CD4-positive, alpha-beta T cell treated with Interleukin-12 subunit alpha and Interleukin-12 subunit beta, for 1 hour (primary cell): ENCODE measurements at places on chromosomes 6 and 20.

- DNase-seq: no peak
These were observed 5.6 kb upstream of the MYT1 start for GRCh38 chr20:64158346-64159285.

DNA sequence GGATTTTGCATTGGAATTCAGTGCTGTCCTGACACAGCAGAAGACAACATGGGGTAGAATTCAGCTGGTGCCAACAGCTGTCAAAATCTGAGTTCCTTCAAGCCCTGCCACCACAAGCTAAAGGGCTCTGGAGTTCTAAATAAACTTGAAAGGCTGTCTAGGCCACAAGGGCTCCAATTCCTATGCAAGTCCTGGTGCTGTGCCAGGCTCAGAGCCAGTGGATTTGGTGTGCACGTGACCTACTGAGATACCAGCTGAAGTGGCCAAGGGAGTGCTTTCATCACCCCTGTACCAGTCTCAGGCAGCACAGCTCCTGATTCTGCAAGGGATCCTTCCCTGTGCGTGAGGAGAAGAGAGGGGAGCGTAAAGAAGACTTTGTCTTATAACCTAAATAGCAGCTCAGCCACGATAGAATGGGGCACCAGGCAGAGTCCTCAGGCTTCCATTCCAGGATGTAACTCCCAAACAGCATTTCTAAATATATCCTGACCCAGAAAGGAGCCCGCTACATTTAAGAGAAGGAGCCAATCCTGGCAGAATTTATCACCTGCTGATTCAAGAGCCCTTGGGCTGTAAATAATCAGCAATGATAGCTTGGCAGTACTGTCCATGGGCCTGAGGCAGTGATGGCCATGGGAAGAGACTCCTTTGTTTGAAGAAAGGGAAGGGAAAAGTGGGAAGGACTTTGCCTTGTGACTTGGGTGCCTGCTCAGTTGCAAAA is 881.2 kb upstream of the EPHA7 start:
- no peak for DNase-seq

GRCh38 chr6:111799576-111800258 is 73.5 kb downstream of the FYN start:
- DNase-seq: no peak

DNA sequence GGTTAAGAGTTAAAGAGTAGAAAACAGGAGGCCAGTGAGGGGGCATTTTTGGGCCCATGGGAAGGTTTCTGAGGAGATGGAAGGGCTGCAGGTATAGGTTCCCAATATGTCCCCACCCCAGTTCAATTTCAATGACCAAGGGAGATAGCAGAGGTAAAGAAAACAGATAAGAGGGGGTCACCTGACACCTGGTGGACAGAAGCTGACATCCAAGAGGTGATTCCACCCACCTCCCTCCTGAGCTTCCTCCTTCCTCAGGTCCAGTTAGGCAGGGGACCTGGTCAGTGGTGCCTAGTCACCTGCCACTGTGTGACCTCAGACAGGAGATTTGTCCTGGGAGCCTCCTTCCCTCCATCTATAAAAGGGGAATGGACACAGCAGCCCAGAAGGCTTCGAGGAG is 29.5 kb upstream of the MAS1L start:
- no peak for DNase-seq

DNA sequence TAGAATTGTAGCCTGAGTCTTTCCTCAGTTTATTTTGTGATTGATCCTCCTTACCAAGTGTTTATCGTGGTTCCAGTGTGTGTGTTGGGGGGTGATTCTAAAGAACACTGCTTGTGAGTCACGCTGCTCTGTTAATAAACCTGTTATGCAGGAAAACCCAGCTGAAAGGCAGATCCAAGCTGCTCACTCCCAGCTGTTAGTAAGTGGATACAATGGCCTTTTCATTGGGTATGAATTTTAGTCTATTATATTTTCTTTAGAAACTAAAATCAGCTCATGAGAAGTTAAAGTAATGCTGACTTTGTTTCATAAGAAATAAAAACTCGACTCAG is 12.2 kb upstream of the DSTN start:
- DNase-seq: no peak

- no peak for DNase-seq
These were observed 197.5 kb upstream of the SIM1 start for GRCh38 chr6:100662264-100662663.

DNA sequence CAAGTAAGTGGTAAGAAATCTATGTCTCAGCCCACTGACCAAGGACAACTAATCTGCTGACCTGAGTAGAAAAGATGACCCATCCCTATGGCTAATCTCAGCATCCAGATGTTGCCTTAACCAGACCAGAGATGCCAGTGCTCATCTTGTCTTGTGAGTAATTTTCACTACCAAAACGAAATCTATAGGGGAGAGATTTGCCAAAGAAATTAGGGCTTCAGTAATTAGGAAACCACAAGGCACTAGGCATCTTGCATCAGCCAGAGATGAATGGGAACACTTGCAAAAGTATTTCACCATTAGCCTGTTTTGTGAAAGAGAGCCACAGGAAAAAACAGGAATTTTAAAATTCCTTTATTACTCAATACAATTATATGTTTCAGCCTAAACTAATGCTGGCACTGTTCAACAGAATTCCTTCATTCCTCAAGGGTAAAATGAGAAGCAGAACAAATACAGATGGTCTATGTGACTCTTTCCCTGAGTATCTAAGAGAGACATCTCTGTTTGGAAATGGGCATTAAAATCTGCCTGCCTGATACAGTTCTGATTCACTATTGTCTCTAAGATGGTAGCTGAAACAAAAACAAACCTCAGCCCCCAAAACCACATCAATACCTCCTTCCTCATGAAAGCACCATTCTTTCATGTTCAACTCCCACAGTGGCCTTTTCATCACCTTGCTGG is 87.8 kb downstream of the GMDS start:
- DNase-seq: no peak

DNA sequence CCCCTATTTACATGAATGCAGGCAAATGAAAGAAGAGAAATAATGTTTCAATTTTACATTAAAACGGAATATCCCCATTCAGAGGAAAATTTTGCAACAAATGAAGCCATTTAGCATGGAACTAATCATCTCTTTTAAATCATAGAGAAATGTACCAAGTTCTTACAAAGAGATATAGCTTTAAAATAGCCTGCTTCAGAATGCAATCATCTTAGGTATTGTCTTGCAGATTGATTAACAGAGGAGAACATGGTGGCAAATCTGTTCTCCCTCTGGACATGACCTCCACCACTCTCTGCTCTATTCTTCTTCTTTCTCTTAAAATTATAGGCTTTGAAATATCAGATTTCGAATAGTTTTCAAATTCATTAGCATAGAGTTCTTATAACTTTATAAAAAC is 155.7 kb upstream of the DTNBP1 start:
- DNase-seq: no peak

GRCh38 chr6:37669306-37669705 is 28.4 kb downstream of the MDGA1 start:
- DNase-seq: no peak

GRCh38 chr20:53580376-53581111 is 13.1 kb downstream of the ZNF217 start:
- no peak for DNase-seq

DNA sequence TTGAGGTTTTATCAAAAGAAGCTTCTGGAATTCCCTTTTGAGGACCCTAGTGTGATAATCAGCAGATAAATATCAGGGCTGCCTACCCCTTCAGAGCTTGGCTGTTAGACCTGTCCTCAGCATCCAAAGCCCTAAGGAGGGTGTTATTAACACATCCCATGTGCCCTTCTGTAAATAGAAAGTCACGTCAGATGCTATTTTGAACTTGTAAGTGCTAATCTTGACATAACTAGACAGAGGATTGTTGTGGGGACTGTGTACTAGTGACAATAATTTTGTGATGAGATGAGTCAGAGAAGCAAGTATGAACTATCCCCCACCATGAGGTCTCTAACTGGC is 4.9 kb upstream of the LAMA4 start:
- DNase-seq: no peak

DNA sequence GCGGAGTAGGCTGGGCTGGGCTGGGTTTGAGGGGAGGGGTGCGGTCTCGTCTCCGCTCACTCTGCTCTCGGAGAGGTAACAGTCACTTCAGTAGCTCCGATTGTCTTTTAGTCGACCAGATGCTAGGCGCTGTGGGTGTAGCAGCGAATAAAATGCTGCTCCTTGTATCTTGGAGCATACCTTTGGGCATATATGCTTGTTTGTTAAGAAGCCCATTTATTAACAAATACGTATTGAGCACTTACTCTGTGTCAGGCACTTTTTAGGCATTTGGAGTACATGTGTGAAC is 545 bp downstream of the ACTR5 start:
- peak; percentile 56 for DNase-seq

- DNase-seq: no peak
These were observed 51.8 kb downstream of the ABRACL start for GRCh38 chr6:139080255-139080920.

DNA sequence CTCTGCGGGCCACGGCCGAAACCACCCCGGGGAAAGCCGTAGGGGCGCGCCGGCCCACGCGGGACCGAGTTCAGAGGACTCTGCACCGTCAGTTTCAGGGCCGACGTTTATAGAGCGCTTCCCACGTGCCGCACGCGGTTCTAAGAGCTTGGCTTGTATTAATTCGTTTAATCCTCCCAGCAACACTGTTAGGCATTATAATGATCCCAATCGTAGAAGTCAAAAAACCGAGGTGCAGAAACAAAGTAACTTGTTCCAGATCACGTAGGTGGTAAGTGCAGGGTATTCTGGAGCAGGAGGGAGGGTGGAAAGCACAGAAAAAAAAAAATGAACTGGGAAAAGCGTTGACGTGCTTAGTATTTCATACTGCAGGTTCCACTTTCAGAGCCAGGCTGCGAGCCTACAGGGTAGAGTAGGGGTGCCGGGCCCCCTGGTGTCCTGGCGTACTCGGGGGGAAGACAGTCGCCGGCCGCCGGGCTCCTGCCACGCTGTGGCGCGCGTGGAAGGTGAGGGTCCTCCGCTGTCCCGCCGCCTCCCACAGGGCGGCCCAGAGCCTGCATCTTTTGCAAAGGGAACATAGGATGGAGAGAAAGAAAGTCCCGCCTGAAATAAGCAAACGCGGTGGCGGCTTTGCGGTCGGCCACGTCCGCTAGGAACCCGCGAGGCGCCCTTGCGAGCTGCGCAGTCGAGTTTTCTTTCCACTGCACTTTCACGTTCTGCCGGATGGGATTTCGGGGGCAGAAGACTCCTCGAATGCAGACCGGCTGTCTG is 10.2 kb upstream of the FOXF2 start:
- no peak for DNase-seq

- no peak for DNase-seq
These were observed 5.2 kb upstream of the FOXO3 start for GRCh38 chr6:108555399-108556052.

GRCh38 chr6:140225701-140226436 is 851.4 kb upstream of the CITED2 start:
- DNase-seq: no peak

- no peak for DNase-seq
These were observed 93.4 kb downstream of the UST start for GRCh38 chr6:148840256-148840655.

DNA sequence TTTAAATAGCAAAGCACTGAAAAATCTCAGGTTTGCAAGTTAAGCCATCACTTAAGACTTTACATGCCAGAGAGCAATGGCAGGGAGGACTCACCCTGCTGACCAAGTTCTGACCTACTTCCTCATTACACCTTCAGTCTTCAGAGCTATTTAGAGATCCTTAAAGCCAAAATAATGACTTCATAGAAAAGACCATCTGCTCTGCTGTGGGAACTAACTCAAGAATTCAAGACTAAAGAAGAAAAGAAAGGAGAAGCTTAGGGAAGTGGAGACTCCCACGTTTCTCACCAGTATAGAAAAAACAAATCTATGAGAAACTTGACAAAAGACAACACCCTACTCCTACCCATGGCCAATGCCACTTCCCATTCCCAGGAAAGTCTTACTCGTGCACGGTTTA is 28.6 kb downstream of the XPO5 start:
- no peak for DNase-seq

GRCh38 chr6:119856136-119856535 is 506.6 kb upstream of the MAN1A1 start:
- DNase-seq: peak; percentile 20

DNA sequence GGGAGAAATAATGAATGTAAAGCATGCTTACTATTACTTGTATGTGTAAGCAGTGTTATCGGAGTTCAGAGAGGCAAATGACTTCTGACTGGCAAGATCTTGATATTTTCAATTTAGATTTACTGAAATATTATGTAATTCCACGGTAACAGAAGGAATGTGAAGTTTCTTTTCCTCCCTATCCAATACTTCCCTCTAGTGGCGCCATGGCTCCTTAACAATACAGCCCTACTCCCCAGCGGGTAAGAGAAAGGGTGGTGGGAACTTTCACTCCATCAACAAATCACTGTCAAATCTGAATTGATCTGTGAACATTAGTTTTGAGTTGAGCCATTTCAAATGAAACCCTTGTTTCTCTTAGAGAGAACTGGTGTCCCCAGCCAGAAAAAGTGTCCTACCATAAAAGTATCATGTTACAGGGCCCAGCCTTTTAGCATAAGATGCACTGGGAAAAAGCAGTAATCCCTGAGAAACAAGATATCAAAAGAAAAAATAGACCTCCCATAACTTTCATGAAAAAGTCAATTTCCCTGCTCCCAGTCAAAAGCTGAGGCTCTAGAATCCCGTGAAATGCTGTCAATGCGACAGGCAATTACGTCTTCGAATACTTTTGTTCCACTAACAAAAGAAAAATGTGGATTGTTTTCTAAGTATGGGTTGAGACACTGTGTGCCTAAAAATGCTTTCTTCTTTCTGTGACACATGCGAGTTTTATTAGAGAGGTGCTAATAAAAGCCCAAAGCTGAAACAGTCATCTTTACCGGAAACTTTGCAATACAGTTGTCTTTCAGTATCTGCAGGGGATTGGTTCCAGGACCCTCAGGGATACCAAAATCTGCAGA is 12.9 kb downstream of the COX7A2 start:
- DNase-seq: no peak

GRCh38 chr6:140500849-140501248 is 1126.4 kb upstream of the CITED2 start:
- DNase-seq: no peak

GRCh38 chr6:148507774-148508173 is 165.1 kb downstream of the SASH1 start:
- DNase-seq: no peak

DNA sequence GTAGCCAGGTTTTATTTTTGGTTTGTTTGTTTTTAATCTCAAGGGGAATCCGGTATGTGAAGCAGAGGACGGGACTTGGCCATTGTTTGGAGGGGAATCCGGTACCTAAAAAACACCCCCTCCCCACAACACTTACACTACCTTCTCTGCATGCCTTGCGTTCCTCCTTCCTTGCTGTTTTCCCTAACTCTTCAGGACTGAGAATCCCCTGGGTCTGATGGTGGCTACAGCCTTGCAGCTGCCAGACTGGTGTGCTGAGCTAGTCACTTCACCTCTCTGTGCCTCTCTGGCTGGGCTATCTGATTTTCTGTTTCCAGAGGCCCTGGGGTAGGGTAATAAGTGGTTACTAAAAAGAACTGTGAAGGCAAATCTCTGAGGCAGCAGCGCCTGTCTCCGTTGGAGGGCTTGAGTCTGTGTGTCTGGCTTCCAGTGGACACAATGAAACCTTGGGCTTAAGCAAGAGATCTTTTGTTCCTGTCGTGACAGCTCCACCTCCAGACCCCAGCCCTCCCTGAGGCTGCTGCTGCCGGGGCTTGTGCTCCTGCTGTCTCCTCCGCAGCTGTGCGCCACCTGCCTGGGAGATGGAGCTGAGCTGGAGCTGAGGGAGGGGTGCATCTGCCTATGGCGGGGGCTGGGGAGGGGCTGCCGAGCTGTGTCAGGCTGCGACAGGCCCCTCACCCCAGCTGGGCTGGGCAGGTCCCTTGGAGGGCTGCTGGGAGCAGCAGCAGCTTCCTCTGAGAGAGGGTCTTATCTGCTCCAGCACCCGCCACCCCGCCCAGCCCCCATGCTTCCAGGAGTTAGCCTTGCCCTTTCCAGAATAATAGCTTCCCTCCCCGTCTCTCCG is 65.8 kb upstream of the CCDC167 start:
- no peak for DNase-seq
